ENCODE measurements at places on chromosomes 6 and 20.

- no peaks in the 10 kb centered on the region for H3K27me3 ChIP-seq
- peaks cover 10% of the 10 kb centered on the region for H3K4me1 ChIP-seq
Observed at GRCh38 chr6:37303891-37304503, 46.1 kb upstream of the TMEM217 start.

- H3K36me3 ChIP-seq = no peaks in the 10 kb centered on the region
- no peak overlapping the region for H3K27ac ChIP-seq
- DNase-seq = no peak
- H3K27me3 ChIP-seq = peaks cover 3% of the 10 kb centered on the region
Observed at GRCh38 chr20:6416371-6416770, 293.5 kb upstream of the FERMT1 start.

GRCh38 chr6:21970569-21971300 is 326.1 kb downstream of the PRL start:
- H3K27ac ChIP-seq = no peak overlapping the region
- DNase-seq = no peak
- no peaks in the 10 kb centered on the region for H3K27me3 ChIP-seq
- peaks cover 7% of the 10 kb centered on the region for H3K4me1 ChIP-seq
- no peak overlapping the region for H3K4me3 ChIP-seq

- H3K4me1 ChIP-seq = peaks cover 20% of the 10 kb centered on the region
- no peaks in the 10 kb centered on the region for H3K36me3 ChIP-seq
- H3K27me3 ChIP-seq = peaks cover 25% of the 10 kb centered on the region
- DNase-seq = no peak
- H3K27ac ChIP-seq = no peak overlapping the region
- peak overlapping the region; percentile 83 for H3K4me3 ChIP-seq
Observed at GRCh38 chr6:49549691-49550491, 577 bp upstream of the C6orf141 start.

DNA sequence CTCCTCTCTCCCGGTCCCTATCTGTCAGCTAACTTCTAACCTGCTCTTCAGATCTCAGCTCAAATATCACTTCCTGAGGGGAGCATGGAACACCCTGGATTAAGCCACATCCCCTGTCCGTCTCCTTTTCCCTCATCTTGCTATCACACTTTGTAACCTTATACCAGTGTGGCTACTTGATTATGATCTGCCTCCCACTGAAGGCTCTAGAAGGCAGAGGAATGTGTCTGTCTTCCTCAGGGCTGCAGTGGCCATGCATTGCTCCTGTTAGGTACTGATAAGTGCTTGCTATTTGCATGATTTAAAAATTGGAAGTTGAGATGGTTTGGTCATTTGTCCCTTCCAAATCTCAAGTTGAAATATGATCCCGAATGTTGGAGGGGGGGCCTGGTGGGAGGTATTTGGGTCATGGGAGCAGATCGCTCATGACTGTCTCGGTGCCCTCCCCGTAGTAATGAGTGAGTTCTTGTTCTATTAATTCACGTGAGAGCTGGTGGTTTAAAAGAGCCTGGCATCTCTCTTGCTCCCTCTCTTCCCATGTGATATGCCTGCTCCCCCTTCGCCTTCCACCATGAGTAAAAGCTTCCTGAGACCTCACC is 71.4 kb downstream of the PLCB4 start:
- H3K4me3 ChIP-seq = no peak overlapping the region
- DNase-seq = no peak
- H3K36me3 ChIP-seq = no peaks in the 10 kb centered on the region
- H3K27me3 ChIP-seq = no peaks in the 10 kb centered on the region
- no peaks in the 10 kb centered on the region for H3K4me1 ChIP-seq

- H3K36me3 ChIP-seq = no peaks in the 10 kb centered on the region
- peak overlapping the region; percentile 70 for H3K27ac ChIP-seq
- no peaks in the 10 kb centered on the region for H3K27me3 ChIP-seq
- H3K4me3 ChIP-seq = no peak overlapping the region
- no peak for DNase-seq
- peaks cover 70% of the 10 kb centered on the region for H3K4me1 ChIP-seq
Observed at GRCh38 chr6:159064477-159064876, 19.7 kb upstream of the TAGAP start.

DNA sequence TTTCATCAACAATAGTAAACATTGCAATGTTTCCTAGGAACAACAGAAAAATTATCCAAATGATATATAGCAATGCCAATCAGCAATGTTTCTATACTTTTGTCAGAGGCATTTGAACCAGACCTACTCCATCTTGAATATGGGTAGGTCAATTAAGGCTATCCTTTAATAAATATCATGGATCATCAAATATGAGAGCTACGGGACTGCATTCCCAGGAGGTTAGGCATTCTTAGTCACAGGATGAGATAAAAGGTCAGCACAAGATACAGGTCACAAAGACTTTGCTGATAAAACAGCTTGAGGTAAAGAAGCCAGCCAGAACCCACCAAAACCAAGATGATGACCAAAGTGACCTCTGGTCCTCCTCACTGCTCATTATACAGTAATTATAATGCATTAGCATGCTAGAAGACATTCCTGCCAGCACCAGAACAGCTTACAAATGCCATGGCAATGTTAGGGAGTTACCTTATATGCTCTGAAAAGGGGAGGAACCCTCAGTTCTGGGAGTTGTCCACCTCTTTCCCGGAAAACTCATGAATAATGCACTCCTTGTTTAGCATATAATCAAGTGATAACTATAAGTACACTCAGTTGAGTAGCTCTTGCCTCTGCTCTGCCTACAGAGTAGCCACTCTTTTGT is 8.6 kb upstream of the SERPINB6 start:
- DNase-seq = no peak
- H3K27ac ChIP-seq = no peak overlapping the region
- no peaks in the 10 kb centered on the region for H3K4me1 ChIP-seq
- H3K27me3 ChIP-seq = peaks cover 61% of the 10 kb centered on the region
- H3K36me3 ChIP-seq = no peaks in the 10 kb centered on the region

DNA sequence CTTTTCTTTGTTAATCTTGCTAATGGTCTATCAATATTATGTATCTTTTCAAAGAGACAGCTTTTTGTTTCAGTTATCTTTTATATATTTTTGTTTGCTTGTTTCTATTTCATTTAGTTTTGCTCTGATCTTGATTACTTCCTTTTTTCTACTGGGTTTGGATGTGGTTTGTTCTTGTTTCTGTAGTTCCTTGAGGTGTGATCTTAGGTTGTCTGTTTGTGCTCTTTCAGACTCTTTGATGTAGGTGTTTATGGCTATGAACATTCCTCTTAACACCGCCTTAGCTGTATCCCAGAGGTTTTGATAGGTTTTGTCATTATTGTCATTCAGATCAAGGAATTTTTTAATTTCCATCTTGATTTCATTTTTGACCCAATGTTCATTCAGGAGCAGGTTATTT is 26.8 kb upstream of the TNFAIP3 start:
- DNase-seq = no peak
- peaks cover 13% of the 10 kb centered on the region for H3K4me1 ChIP-seq
- H3K27ac ChIP-seq = no peak overlapping the region
- H3K36me3 ChIP-seq = peaks cover 13% of the 10 kb centered on the region
- H3K4me3 ChIP-seq = no peak overlapping the region

DNA sequence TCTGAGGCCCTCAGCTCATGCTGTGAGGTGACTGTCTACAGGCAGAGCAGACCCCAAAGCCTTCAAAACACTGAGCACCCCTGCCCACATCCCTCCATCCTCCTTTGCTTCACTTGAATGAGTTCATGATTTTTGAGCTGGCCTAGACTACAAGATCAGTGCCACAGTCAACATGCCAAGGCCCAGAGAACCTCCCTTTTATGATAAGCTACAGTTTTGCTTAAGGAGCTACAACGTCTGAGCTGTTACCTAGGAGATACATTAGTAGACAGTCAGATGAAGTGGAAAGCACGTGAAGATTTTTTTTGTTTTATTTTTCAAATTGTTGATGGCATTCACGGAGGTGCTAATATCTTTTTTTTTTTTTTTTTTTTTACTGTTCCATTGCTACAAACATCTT is 139.0 kb downstream of the SOBP start:
- no peak overlapping the region for H3K27ac ChIP-seq
- DNase-seq = no peak
- peaks cover 33% of the 10 kb centered on the region for H3K27me3 ChIP-seq
- peaks cover 9% of the 10 kb centered on the region for H3K4me1 ChIP-seq
- no peak overlapping the region for H3K4me3 ChIP-seq
- H3K36me3 ChIP-seq = no peaks in the 10 kb centered on the region

DNA sequence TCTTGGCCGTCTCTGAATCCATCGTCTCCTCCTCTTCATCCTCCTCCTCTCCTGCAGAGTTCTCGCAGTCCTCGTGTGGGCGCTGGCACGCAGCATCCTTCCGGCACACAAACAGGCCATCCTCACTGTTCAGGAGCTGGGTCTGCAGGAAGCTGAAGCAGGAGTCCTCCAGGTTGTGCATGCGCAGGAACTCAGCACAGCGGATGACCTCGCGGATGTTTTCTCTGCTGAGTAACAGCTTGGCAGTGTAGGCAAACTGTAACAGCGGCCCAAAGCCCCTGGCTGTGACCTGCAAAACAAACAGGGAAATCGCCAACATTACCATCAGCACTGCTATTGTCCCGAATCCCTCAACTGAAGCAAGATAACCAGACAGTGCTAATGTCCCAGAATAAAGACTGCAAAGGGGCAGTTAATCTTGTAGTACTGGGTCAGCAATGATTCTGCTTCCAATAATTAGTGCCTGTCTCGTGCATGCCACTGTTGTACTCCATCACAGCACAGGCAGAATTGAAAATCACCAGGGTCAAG is 57.4 kb downstream of the GJA10 start:
- no peak for DNase-seq
- H3K4me3 ChIP-seq = peak overlapping the region; percentile 44
- H3K36me3 ChIP-seq = peaks cover 28% of the 10 kb centered on the region
- peaks cover 50% of the 10 kb centered on the region for H3K4me1 ChIP-seq

DNA sequence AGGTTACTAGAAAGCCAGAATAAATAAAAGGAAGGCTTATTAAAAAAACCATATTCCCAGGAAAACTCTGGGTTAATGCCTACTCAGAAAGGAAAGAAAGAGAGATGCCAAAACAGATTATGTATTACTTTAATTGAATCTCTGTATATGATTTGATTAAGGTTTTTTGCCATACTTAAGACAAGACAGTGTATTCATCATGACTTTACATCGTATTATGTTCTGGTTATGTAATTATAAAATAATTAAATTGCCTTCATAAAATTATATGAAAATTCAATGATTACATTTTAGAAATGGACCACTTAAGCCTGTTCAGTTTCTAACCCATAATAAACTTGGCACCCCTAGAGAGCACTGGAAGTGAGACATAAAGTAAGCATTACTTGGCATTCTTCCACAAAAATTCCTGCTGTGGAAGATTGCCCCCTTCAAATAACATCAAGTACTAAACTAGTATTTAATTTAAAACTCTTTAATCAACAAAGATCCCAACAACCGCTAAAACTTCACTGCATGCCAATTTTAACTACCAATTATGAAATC is 20.8 kb upstream of the IBTK start:
- DNase-seq = no peak
- H3K36me3 ChIP-seq = no peaks in the 10 kb centered on the region
- H3K4me1 ChIP-seq = no peaks in the 10 kb centered on the region
- no peak overlapping the region for H3K27ac ChIP-seq

DNA sequence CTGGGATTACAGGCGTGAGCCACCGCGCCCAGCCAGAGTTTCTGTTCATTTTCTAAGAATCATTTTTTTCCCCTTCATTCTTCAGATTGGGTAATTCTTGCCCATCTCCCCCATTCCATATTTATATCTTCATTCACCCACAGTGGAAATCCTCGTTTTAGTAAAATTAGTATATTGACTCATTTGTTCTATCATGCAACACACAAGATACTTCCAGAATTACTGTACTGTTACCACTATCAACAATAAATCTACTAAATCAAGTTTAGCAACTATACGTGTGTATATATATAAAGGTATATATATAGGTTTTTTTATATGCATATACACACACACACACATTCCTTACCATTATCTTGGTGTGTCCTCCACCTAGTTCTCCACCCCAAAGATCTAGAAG is 41.2 kb upstream of the KCNG1 start:
- no peak overlapping the region for H3K27ac ChIP-seq
- H3K36me3 ChIP-seq = no peaks in the 10 kb centered on the region
- no peaks in the 10 kb centered on the region for H3K4me1 ChIP-seq
- peaks cover 20% of the 10 kb centered on the region for H3K27me3 ChIP-seq

- no peak overlapping the region for H3K4me3 ChIP-seq
- H3K27ac ChIP-seq = no peak overlapping the region
- no peak for DNase-seq
- peaks cover 8% of the 10 kb centered on the region for H3K27me3 ChIP-seq
Observed at GRCh38 chr20:10309326-10309725, 90.7 kb downstream of the SNAP25 start.

DNA sequence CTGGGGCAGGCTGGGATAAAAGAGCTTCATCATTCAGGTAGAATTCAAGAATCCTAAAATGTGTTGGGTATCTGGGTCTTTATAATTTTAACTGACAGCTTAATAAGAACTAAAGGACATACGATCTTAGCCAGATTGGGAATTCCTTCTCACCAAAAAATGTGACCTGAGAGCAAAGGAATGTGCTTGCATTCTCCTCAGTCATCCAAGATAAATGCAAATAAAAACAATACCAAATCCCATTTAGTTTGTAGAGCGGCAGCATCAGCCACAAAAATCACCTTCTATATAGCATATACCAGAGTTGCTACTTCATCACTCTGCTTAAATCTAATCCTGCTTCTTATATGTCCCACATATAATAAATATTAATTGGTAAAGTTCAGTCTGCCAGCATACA is 16.9 kb downstream of the USP49 start:
- H3K4me3 ChIP-seq = no peak overlapping the region
- H3K4me1 ChIP-seq = peaks cover 7% of the 10 kb centered on the region
- H3K27ac ChIP-seq = no peak overlapping the region
- H3K27me3 ChIP-seq = no peaks in the 10 kb centered on the region
- DNase-seq = no peak

GRCh38 chr6:117168296-117169063 is 96.9 kb upstream of the VGLL2 start:
- no peaks in the 10 kb centered on the region for H3K36me3 ChIP-seq

GRCh38 chr6:27980111-27980510 is 23.1 kb downstream of the OR2B6 start:
- H3K4me1 ChIP-seq = peaks cover 7% of the 10 kb centered on the region
- H3K27me3 ChIP-seq = peaks cover 18% of the 10 kb centered on the region
- H3K27ac ChIP-seq = no peak overlapping the region
- no peak overlapping the region for H3K4me3 ChIP-seq
- no peaks in the 10 kb centered on the region for H3K36me3 ChIP-seq

- H3K4me3 ChIP-seq = no peak overlapping the region
- no peaks in the 10 kb centered on the region for H3K4me1 ChIP-seq
- DNase-seq = no peak
- H3K36me3 ChIP-seq = no peaks in the 10 kb centered on the region
- H3K27me3 ChIP-seq = no peaks in the 10 kb centered on the region
- no peak overlapping the region for H3K27ac ChIP-seq
Observed at GRCh38 chr6:54719633-54720032, 126.9 kb upstream of the FAM83B start.

- no peaks in the 10 kb centered on the region for H3K36me3 ChIP-seq
- no peaks in the 10 kb centered on the region for H3K4me1 ChIP-seq
- no peak overlapping the region for H3K4me3 ChIP-seq
- H3K27me3 ChIP-seq = no peaks in the 10 kb centered on the region
- DNase-seq = no peak
Observed at GRCh38 chr6:168120390-168121302, 41.6 kb upstream of the FRMD1 start.

- H3K27me3 ChIP-seq = peaks cover 22% of the 10 kb centered on the region
- no peak overlapping the region for H3K27ac ChIP-seq
- H3K4me3 ChIP-seq = peak overlapping the region; percentile 88
Observed at GRCh38 chr6:27791182-27791943, 120.8 kb downstream of the OR2B2 start.

GRCh38 chr6:41683273-41683522 is 44.9 kb downstream of the MDFI start:
- H3K4me1 ChIP-seq = peaks cover 24% of the 10 kb centered on the region
- peak overlapping the region; percentile 77 for H3K4me3 ChIP-seq
- no peak for DNase-seq
- H3K27me3 ChIP-seq = no peaks in the 10 kb centered on the region
